ENCODE measurements at places on chromosomes 11 and 22. TPM values are rescaled to one million over a fixed set of nuclear protein-coding genes. Genes with fewer than 3 reads are reported as not detected.

NCAM1 gene
- total RNA-seq: 0.24 TPM

APOL5 gene
- total RNA-seq: not detected

MED15 gene
- 35.9 TPM for total RNA-seq

MSANTD2 gene
- 3.9 TPM for total RNA-seq

UPK3A gene
- total RNA-seq: not detected

INPP5J gene
- total RNA-seq: 0.21 TPM

MIAT gene
- 0.48 TPM for total RNA-seq

PES1 gene
- 117 TPM for total RNA-seq
